ENCODE measurements at places on chromosomes 5 and 9. TPM values are rescaled to one million over a fixed set of nuclear protein-coding genes. Genes with fewer than 3 reads are reported as not detected.

Gene SLC23A1
- 0.62 TPM for total RNA-seq

Gene C7
- total RNA-seq, result not detected

Gene PCDHAC1
- total RNA-seq, result not detected

Gene BTNL8
- total RNA-seq, result not detected

Gene ARSI
- total RNA-seq, result not detected

Gene PIP5K1B
- total RNA-seq, result 0.42 TPM

DNA sequence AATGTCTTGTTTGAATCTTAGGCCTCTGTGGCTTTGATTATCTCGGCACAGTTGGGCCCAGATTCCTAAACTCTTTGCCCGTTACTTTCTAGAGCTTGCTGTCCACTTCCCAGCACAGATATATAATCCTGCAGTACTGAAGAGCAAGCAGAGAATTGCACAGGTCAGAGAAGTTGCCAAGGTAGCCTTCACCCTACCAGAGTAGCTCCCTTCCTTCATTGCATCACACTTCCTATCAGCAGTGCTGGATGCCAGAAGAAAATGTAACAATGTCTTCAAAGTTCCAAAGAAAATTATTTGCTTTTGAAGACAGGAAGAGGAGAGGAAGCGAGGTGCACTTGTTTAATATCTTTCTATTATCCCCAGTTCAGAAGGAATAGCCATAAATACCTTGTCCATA, 38.1 kb upstream of the SPATA31D4 start:
- no peak overlapping the region for H3K27ac ChIP-seq
- no peak for DNase-seq

DNA sequence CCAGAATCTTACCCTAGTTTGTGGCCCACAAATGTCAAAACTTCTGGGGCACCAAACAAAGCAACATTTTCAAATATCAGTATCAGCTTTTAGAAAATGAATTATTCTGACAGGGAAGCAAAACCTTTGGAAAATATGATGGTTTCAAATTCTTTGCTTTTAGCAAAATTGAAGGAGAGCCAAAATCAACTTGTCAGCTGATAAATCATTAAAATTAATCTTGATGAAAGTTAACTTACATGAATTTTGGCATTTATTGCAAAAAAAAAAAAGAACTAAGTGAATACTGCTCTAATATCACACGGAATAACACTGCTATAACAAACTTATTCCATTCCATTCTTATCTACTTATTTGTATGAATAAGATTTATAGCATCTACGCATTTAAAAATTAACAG, 158.1 kb upstream of the TARS1 start:
- no peak overlapping the region for H3K27ac ChIP-seq
- H3K27me3 ChIP-seq, result no peaks in the 10 kb centered on the region
- H3K4me3 ChIP-seq, result no peak overlapping the region
- DNase-seq, result no peak
- no peaks in the 10 kb centered on the region for H3K36me3 ChIP-seq

DNA sequence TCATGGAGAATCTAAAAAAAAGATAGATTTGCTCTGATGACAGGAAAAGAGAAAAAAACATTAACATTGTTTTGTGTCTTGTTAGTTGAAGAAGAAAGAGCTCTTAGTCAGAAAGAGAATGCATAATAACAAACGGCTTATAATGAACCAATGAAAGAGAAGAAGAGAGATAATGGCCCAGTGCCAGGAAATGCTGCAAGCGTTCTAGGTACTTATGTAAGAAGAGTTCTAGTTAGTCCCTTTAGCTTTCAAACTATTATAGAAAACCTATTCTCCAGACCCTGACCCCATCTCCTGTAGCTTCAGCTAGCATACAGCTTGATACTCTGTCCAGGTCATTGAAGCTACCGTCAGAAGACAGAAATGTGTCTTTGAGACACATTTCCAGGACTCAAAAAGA, 70.2 kb downstream of the FBXL17 start:
- DNase-seq, result peak; percentile 8
- no peaks in the 10 kb centered on the region for H3K27me3 ChIP-seq
- H3K36me3 ChIP-seq, result peaks cover 5% of the 10 kb centered on the region
- H3K4me3 ChIP-seq, result no peak overlapping the region

GRCh38 chr9:100639854-100640253, 62.0 kb downstream of the CAVIN4 start:
- H3K4me1 ChIP-seq, result no peaks in the 10 kb centered on the region
- no peak overlapping the region for H3K27ac ChIP-seq
- no peak overlapping the region for H3K4me3 ChIP-seq
- peaks cover 20% of the 10 kb centered on the region for H3K27me3 ChIP-seq
- no peak for DNase-seq

DNA sequence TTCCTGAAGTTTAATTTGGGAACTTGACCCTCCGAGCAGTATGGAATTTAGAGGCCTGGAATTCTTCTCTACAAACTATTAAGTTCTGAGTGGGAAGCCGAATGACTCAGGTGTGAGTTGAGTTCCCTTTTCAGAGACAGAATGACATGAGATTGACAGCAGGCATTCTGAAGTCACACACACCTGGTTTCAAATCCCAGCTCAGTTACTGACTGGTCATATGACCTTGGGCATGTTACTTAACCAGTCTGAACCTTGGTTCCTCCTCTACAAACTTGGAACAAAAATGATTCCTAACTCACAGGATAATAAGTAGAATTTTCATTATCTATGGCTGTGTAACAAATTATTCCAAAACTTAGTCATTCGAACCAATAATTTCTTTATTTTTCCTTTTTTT, 45.5 kb upstream of the GPBP1 start:
- DNase-seq, result no peak
- H3K4me1 ChIP-seq, result no peaks in the 10 kb centered on the region
- H3K36me3 ChIP-seq, result no peaks in the 10 kb centered on the region
- no peak overlapping the region for H3K4me3 ChIP-seq
- H3K27me3 ChIP-seq, result no peaks in the 10 kb centered on the region

GRCh38 chr5:145775893-145776444, 59.2 kb downstream of the PRELID2 start:
- H3K27ac ChIP-seq, result no peak overlapping the region
- DNase-seq, result no peak
- no peaks in the 10 kb centered on the region for H3K4me1 ChIP-seq

- H3K27ac ChIP-seq, result no peak overlapping the region
- H3K4me3 ChIP-seq, result no peak overlapping the region
- peaks cover 14% of the 10 kb centered on the region for H3K27me3 ChIP-seq
- DNase-seq, result no peak
- H3K36me3 ChIP-seq, result peaks cover 1% of the 10 kb centered on the region
These were observed 195.7 kb upstream of the TUT7 start for GRCh38 chr9:86549920-86550319.
